Fibroblast of mammary gland (primary cell): ENCODE measurements at places on chromosomes 3 and 15.

GRCh38 chr3:31755926-31756658 is 223.4 kb downstream of the STT3B start:
- DNase-seq, result peak; percentile 18

DNA sequence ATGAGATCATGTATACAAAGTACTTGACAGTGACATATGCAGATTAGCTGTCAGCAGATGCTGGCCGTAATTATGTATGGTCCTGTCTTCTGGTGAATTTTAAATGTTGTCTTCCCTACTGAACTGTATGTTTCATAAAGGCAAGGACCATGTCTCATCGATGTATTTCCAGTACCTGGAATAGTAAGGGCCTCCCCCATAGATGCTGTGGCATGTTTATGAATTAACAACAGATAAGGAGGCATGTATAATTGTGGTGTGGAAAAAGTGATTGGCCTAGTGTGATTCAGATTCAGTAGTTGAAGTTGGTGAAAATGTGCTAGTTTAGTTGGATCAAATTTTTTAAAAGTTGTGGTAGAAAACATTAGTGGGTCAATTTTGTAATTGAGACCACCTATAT is 202.7 kb upstream of the SLC2A2 start:
- no peak for DNase-seq

DNA sequence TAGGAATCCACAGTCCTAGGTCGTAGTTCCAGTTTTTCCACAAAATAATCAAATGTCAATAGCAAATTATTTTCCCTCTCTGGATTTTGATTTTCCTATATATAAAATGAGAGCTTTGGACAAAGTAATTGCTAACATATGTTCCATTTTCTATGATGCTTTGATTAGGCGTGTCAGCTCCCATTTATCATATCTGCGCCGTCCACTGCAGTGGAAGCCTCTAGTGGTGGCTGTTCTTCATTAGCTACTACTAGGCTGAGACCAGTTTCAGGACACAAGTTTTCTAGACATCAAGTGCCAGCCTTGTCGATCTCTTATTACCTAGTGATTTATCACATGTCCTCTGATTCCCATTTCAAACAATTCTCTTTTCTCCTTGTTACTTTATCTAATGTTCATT is 271.5 kb downstream of the TUSC7 start:
- no peak for DNase-seq

GRCh38 chr3:8413337-8413926 is 88.2 kb upstream of the LMCD1 start:
- no peak for DNase-seq

GRCh38 chr3:160987982-160988964 is 116.9 kb downstream of the B3GALNT1 start:
- DNase-seq, result no peak

DNA sequence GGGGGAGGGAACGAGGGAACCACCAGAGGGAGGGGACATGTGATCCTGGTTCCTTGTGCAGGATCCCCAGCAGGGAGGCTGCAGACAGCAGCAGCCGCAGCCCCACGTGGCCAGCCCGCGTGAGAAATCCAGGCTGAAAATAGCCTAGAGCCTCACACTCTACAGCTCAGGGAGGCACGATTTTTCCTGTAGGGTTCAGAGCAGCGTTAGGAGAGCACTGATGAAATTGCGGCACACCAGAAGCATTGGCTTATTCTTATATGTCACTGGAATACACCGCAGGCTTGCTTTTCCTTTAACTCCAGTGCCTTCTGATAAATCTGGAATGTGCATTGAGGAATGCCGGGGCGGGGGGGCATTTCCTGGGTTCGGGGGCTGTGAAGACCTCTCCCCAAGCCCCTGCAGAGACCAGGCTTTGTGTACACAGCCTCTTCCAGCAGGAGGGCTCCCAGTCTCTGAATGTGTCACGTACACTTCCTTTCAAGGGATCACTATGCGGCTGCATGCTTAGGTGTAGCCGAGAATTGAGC is 193.0 kb downstream of the ATP10A start:
- peak; percentile 56 for DNase-seq

DNA sequence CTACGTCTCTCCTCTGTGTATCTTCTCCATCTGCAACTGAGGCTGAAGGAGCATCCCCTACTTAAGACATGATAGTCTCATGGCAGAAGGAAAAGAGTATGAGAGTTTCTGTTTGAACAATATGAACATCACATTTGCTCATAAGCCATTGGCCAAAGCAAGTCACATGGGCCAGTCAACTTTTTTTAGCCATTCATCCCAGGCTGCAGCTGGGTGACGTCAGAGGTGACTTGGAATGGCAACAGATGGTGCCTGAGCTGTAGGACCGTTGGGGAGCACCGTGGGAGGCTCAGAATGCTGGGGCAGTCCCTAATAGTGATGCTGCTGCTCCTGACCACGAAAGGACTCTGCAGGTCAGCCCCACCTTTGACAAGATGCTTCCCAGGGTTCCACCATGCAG is 58.7 kb downstream of the CRTC3 start:
- peak; percentile 59 for DNase-seq

DNA sequence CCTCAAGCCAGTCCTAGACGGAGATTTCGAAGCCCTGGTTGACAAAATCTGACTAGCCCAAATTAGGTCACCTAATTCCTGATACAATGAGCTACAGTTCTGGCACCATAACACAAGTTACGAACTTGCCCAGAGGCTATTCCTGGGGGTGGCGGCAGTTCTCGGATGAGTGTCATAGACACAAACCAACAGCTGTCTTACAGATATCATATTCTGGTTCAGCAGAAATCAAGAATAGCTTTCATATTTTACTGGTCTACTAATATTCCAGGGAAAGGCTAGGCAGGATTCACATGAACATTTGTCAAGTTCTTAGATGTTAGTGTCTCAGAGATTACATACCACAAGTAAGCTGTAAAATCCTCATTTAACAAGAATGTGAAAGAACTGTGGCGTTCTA is 8.8 kb downstream of the ANAPC13 start:
- DNase-seq, result no peak

DNA sequence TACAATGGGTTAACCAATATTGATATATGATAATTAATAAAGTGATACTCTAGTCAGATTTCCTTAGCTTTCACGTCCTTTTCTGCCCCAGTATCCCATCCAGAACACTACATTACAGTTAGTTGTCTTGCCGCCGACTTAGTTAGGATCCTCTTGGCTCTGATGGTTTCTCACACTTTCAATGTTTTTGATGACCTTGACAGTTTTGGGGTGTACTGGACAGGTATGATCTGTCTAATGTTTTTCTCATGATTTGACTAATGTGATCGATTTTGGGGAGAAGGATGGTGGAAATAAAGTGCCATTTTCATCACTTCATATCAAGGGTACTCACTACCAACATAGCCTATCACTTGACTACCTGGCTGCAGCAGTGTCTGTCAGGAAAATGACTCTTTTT is 245.0 kb upstream of the TMC3 start:
- no peak for DNase-seq

- no peak for DNase-seq
Observed at GRCh38 chr3:81955878-81956277, 194.4 kb upstream of the GBE1 start.

- DNase-seq, result peak; percentile 7
Observed at GRCh38 chr3:187382609-187383151, 14.5 kb downstream of the RTP4 start.

GRCh38 chr15:41873711-41874110 is 20.1 kb downstream of the SPTBN5 start:
- no peak for DNase-seq

- no peak for DNase-seq
Observed at GRCh38 chr3:58109752-58110151, 101.0 kb downstream of the DNASE1L3 start.

DNA sequence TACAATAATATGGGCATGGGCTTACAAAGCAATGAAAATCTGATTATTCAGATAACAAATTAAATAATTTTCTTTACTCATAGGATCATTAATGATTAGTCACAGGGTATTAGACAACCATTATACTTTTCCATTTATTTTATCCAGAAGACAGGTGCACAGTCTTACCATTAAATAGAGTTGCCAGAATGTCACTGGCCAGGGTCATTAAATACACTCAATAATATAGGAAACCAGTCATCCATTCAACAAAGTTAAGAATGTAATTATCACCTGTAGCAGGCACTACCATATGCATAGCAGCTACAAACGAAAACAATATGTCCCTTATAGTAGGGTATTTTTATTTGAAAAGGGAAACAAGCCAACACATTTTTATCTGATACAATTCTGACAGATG is 16.1 kb downstream of the ROBO1 start:
- no peak for DNase-seq

DNA sequence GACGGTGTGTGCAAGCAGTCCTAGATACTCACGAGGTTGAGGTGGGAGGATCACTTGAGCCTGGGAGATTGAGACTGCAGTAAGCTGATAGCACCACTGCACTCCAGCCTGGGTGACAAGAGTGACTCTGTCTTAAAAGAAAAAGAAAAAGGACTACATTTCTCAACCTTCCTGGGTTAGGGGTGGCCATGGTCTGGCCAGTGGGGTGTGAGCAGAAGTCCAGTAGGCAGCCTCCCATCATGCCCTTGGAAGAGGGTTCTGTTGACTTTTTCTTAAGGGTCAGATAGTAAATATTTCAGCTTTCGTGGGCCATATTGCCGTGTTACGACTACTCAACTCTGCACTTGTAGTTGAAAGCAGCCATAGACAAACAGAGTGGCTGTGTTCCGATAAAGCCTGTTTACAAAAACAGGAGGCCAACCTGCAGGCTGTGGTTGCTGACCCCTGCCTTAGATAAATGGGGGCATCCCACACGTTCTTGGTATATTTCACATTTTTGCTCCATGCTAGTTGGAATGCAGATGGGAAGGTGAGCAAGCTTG is 31.0 kb upstream of the PDE8A start:
- DNase-seq, result no peak

DNA sequence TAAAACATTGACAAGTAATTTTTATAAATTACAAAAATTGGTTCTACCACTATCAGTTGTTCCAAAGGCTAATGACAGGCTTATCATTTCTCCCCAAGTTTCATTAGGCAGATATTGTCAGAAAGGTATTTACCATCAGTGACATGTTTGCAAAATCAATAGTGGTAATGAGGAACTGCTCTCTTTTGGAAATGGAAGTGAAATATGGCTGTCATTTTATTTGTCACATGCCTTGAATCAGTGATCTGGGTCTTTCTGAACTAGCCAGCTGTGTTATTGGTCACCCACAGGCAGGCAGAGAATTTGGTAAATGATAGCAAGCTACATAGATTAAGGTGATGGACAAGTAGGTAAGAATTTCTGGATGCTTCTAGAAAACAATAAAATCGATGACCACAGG is 268.0 kb upstream of the ARHGEF26 start:
- DNase-seq, result no peak

GRCh38 chr15:34616613-34617012 is 33.2 kb upstream of the GOLGA8B start:
- peak; percentile 49 for DNase-seq

- DNase-seq, result no peak
Observed at GRCh38 chr3:139846729-139847128, 88.3 kb upstream of the CLSTN2 start.

- DNase-seq, result no peak
Observed at GRCh38 chr3:189512821-189513220, 118.4 kb upstream of the TP63 start.

DNA sequence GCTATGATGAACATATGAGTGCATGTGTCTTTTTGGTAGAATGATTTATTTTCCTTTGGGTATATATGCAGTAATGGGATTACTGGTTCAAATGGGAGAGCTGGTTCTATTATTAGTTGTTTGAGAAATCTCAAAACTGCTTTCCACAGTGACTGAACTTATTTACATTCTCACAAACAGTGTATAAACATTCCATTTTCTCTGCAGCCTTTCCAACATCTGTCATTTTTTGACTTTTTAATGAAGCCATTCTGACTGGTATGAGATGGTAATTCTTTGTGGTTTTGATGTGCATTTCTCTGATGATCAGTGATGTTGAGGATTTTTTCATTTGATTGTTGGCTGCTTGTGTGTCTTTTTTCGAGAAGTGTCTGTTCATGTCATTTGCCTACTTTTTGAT is 1124.2 kb downstream of the NAALADL2 start:
- DNase-seq, result no peak

DNA sequence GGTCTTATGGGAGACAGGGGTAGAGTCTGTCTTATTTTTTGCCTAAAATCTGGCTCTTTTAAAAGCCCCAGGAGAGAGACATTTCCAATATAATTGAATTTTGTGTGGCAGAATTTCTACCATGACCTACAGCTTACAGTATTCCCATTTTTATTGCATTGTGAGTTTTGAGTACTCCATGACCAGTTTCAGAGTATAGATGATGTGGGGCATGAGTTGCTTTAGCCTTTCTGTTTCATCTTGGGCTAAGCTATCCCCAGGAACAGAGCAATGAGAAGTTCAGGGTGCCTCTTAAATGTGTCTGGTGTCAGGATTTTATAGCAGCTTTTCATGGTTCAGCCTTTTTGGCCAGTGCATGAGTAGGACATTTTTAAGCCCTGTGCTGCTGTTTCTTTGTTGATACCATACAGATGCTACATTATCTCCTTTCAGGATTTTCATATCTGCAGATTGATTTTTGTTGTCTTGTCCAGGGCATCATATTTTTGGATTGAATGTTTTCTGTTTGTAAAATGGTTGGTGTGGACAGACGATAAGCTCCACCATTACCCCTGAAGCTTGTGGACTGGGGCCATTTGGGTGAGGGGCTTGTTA is 3.5 kb downstream of the ABHD2 start:
- DNase-seq, result no peak

- no peak for DNase-seq
Observed at GRCh38 chr3:4703054-4703480, 209.9 kb downstream of the ITPR1 start.

DNA sequence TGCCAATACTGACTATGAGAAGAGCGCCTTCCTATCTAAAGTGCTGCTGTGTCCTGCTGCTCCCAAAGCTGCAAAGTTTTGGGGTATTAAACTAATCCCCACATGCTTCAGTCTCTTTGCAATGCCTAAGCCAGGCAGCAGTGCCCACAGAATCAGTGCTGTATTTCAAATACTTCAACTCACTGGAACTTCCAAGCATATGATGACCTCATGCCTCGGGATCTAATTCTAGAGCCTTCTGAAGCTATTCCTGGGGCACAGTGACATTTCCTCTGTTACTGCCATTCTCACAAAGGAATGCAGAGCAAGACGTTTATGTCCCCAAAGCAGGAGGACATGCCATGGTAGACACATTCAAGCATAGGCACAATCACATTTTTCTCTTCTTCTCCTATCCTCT is 78.5 kb downstream of the CD200 start:
- DNase-seq, result no peak

GRCh38 chr3:195040773-195041520 is 230.0 kb downstream of the XXYLT1 start:
- DNase-seq, result no peak

GRCh38 chr3:185764163-185764979 is 60.5 kb downstream of the IGF2BP2 start:
- DNase-seq, result peak; percentile 84
